Prostate gland (tissue), 2 donors: ENCODE measurements at places on chromosomes 7 and 10. TPM values are rescaled to one million over a fixed set of nuclear protein-coding genes. Genes with fewer than 3 reads are reported as not detected.
A peak's percentile ranks its signal among the peaks of the same experiment; 100 is the strongest.

Gene SPOCK2
- 5.1 TPM for total RNA-seq

Gene LRRD1
- 0.40 TPM for total RNA-seq

Gene LDB3
- 10.8 TPM for total RNA-seq

Gene OR2A42
- total RNA-seq = not detected

GRCh38 chr7:46791188-46791587 is 790.7 kb downstream of the TNS3 start:
- no peak for DNase-seq

Gene BICC1
- 5.1 TPM for total RNA-seq

- DNase-seq = peak; percentile 12
These were observed at the start of gene TFPI2 for GRCh38 chr7:93890464-93891068. Gene TFPI2 (minus strand): TSS chr7:93890753. CDS start chr7:93890678, 75 bp downstream.

DNA sequence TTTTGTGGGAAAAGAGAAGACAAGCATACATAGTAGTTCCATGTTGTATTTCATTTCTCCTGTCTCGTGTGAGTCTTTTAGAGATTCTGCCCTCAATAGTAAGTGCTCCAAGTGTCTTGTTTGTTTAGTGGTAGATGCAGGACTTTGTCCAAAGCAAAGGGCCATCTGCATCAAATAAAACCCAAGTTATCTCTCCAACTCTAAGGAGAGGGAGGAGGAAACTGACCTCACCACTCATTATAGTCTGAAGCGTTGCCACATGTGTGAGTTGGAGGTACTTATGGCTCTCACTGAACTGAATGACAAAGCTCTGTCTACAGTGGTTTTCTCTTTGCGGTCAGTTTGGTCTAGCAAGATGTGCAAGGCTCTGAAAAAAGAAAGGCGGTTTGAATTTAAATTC is 272.6 kb downstream of the DOCK4 start:
- DNase-seq = no peak

Gene GIMAP5
- 15.1 TPM for total RNA-seq

- no peak for DNase-seq
These were observed 40.5 kb downstream of the PRSS2 start for GRCh38 chr7:142811154-142811737.
